B cell (primary cell): ENCODE measurements at places on chromosomes 13 and 19.

DNA sequence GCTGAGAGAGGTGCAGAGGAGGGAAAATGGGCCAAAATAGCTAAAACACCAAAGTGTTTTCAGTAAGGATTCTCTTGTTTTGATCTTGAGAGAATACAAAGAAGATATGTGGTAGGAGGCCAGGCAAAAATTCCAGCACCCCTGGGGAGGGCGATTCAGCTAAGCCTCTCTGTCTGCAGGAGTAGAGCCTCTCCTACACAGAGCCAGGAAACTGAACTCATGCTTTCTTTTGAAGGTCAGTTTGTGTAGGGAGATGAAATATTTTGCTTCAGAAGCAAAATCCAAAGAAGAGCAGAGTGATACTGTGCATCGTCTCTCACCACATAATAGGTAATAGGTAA is 565.0 kb downstream of the FGF9 start:
- peaks cover 4% of the 10 kb centered on the region for H3K4me1 ChIP-seq
- H3K36me3 ChIP-seq = no peaks in the 10 kb centered on the region
- no peak overlapping the region for H3K4me3 ChIP-seq
- H3K27me3 ChIP-seq = no peaks in the 10 kb centered on the region

DNA sequence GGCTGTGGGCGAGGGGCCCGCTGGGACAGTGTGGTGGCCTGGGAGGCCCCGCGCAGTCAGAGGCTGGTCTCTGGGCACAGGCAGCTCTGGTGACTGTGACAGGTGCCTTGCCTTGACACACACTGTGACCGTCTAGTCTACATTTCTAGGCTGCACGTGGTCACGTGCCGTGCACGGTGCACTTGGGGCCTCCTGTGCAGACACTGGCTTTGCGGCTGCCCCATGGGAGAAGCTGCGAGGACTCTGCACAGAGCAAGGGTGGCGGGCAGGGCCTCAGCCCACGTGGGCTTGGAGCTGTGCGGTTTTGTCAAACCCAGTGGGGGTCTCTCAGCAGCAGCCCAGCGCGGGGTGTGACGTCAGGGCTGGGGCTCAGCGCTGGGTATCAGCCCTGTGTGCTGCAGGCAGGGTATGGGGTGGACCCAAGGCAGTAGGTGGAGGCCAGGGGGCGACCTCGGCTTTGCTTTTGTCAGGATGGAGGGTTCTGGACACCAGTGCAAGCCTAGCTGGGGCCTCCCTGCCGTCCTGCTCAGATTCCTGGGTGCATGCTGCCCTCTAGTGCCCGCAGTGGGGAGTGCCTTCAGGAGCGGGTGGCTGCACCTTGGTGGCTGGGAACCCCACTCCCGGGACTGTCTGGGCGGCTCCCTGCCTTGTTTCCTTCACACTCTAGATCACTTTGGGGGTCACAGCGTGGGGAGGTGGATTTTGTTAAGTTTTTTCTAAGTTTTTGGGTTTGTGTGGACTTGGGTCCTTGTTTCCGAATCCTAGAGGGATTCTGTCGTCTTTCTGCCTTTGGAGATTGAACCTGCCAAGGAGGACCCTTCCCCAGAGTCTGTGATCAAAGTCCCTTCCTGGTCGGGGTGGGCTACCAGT is 62.6 kb downstream of the KDM4B start:
- H3K27me3 ChIP-seq = no peaks in the 10 kb centered on the region
- peaks cover 12% of the 10 kb centered on the region for H3K36me3 ChIP-seq
- H3K27ac ChIP-seq = no peak overlapping the region

- H3K36me3 ChIP-seq = peaks cover 18% of the 10 kb centered on the region
- no peak for DNase-seq
- H3K4me3 ChIP-seq = no peak overlapping the region
- H3K4me1 ChIP-seq = no peaks in the 10 kb centered on the region
- H3K27ac ChIP-seq = no peak overlapping the region
Observed at GRCh38 chr13:98792321-98792720, 39.8 kb upstream of the SLC15A1 start.

GRCh38 chr13:75825161-75825560 is 189.0 kb downstream of the LMO7 start:
- no peaks in the 10 kb centered on the region for H3K27me3 ChIP-seq
- no peaks in the 10 kb centered on the region for H3K36me3 ChIP-seq
- no peak overlapping the region for H3K4me3 ChIP-seq
- no peak for DNase-seq

DNA sequence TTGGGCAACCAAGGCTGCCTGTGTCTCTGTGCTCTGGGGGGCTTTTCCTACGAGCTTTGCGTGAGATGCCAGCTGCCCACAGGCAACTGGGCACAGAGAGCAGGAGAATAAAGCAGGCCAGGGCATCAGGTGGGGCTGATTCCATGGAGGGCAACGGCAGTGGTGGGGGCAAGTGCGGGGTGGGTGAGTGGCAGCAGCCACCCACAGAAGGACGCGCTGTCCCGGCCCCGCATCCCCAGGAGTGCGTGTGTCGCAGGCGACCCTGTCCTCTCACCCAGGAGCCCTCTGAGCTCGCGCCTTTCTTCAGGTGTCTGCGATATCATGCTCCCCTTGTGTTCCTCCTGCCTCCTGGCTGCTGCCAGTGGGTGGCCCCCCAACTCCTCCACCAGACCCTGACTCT is 67.4 kb downstream of the MCF2L start:
- H3K4me1 ChIP-seq = no peaks in the 10 kb centered on the region
- no peaks in the 10 kb centered on the region for H3K27me3 ChIP-seq
- no peak overlapping the region for H3K27ac ChIP-seq
- H3K36me3 ChIP-seq = no peaks in the 10 kb centered on the region
- no peak overlapping the region for H3K4me3 ChIP-seq
- DNase-seq = no peak
